ENCODE measurements at places on chromosomes 5 and 9. TPM values are rescaled to one million over a fixed set of nuclear protein-coding genes. Genes with fewer than 3 reads are reported as not detected.

Gene TRPM6
- 0.02 TPM for total RNA-seq

Gene RAPGEF1
- total RNA-seq = 91.9 TPM

Gene GFI1B
- total RNA-seq = not detected

Gene LRRC14B
- not detected for total RNA-seq

GRCh38 chr9:121852651-121853616, 201.5 kb downstream of the DAB2IP start:
- H3K36me3 ChIP-seq = no peaks in the 10 kb centered on the region
- H3K27ac ChIP-seq = no peak overlapping the region
- DNase-seq = no peak
- H3K4me3 ChIP-seq = no peak overlapping the region
- no peaks in the 10 kb centered on the region for H3K27me3 ChIP-seq

DNA sequence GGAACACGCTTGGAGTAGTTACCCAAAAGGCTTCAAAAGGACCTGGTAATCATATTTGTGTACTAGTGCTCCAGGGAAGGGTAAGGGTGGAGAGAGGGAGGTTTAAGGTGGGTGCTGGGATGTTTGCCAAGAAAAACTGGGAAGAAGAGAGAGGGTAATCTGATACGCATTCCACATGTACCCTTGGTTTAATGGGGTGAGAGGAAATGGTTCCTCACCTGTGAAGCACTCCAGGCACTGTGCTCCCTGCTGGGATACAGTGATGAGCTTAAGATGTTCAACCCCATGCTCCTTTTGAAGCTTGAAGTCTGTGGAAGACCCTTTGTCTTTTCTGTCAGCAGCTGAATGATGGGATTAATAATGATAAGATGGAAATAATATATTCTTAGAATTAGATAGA, 98.4 kb downstream of the COX7C start:
- H3K27me3 ChIP-seq = peaks cover 2% of the 10 kb centered on the region
- H3K4me3 ChIP-seq = no peak overlapping the region
- no peak overlapping the region for H3K27ac ChIP-seq
- DNase-seq = no peak
- H3K36me3 ChIP-seq = no peaks in the 10 kb centered on the region

Data from activated CD4-positive, alpha-beta memory T cell treated with anti-CD3 and anti-CD28 coated beads for 36 hours (primary cell).